Neuronal stem cell (in vitro differentiated cells): ENCODE measurements at places on chromosomes 7 and 10.

DNA sequence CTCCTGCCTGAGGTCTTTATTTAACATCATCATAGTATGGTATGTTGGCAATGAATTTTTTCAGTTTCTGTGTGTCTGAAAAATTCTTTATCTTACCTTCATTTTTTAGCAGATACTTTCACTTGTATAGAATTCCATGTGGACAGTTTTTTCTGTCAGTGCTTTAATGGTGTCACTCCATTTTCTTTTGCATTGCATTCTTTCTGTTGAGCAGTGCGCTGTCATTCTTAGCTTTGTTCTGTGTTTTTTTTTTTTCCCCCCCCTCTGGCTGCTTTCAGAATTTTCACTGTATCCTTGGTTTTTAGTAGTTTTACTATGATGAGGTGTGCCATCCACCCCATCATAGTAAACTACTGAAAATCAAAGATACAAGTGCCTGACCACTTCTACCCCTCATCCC, 120.7 kb downstream of the LRMDA start:
- DNase-seq, result no peak

DNA sequence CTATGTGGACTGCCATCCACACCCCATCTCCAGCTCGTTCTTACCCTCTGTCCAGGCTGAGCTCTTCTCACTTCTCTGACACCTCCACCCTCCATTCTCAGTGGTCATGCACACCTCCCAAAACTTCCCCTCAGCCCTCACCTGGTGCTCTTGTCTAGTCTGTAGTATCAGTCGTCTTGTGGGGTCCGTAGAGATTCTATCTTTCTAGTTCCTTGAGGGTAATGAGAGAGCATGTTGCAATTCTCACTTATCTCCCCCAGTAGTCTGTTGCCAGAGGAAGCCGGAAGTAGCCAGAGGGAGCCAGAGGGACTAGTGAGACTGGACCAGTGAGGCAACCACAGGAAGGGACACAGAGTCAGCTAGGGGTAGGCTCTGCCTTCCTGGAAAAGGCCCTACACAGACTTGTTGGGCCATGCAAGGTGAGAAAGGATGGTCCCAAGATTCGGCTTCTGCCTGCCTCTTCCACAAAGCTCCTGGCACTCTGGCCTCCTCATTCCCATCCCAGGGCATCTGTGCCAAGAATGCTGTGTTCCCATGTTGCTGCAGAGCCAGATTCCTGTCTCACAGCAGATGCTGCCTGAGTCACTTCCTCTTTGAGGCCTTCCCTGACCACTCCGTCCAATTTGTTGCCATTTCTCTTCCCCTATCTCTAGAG, 50.6 kb upstream of the DUSP5 start:
- no peak for DNase-seq

DNA sequence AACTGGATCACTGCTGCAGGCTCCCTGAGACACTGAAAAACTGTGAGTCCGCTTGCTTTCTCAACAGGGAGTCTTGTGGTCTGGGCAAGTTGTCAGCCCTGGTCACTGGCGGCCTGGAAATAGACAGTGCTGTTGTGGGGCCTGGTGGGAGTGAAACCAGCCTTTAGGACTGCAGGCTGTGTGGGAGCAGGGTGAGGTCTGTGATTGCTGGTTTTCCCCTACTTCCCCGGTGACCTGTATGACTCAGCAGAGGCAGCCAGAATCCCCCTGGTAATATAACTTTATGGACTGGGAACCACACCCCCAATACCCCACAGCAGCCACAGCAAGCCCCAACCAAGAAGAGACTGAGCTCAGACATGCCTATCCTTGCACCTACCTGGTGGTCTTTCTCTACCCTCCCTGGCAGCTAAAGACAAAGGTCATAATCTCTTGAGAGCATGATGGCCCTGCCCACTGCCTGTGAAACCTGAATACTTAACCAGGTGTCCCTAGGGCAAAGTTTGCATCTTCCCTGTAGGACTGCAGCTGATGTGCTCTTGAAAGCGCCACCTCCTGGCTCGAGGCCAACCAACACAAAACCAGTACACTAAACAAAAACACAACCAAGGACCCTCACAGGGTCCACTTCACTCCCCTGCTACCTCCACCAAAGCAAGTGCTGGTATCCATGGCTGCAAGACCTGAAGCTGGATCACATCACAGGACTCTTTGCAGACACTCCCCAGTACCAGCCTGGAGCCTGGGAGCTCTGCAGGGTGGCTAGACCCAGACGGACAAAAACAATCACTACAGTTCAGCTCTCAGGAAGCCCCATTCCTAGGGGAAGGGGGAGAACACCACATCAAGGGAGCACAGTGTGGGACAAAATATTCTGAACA, 7.2 kb upstream of the ADAM22 start:
- no peak for DNase-seq

DNA sequence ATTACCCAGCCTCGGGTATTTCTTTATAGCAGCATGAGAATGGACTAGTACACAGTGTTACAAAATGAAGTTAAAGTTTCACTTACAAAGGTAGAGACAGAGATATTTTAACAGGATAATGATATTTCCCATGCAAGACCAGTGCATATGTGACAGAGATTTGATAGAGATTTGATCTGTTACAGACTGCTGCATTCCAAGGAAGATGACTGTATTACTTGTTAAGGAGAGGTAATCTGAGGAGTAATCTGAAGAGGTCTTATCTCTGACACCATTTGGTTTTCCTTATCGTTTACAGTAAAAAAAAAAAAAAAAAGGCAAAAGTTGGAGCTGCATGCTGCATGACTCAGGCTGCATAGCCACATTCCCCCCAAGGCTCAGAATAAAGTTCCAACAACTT, 289.6 kb downstream of the POM121L12 start:
- no peak for DNase-seq

DNA sequence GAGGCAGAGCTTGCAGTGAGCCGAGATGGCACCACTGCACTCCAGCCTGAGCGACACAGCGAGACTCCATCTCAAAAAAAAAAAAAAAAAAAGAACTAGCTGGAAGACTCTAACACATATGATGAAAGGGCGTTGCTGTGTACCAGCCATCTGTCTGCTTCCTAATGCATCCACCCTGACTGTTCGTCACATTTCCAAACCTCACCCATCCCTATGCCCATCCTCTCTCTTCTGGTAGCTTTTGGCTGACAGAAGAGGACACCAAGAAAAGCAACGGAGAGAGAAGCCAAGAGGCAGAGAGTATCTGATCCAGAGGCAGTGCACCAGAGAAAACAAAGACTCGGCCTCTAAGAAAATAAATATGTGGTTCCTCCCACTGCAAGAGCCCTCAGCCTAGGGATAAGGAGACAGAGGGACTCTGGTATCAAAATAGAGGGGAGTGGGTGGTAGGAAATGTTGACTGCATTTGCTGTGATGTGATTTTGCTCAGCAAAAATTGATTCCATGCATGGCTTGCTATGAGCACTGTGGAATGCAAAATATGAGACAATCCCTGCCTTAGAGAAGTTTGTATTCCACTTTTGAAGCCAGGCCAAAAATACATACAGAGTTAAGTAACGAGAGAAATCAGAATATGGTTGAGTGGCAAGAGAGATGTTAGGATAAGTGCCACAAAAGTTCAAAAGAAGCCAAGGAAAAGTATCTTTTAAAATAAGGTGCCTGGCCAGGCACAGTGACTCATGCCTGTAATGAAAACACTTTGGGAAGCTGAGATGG, 100.8 kb upstream of the STK17A start:
- DNase-seq, result no peak

DNA sequence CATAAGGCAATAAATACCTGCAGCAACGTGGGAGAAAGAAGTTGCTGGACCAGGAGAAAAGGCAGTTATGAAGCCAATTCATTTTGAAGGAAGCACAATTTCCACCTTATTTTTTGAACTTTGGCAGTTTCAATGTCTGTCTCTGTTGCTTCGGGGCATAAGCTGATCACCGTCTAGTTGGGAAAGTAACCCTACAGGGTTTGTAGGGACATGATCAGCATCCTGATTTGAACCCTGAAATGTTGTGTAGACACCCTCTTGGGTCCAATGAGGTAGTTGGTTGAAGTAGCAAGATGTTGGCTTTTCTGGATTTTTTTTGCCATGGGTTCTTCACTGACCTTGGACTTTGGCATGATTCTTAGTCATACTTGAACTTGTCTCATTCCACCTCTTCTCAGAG, 13.0 kb downstream of the DUSP5 start:
- no peak for DNase-seq

- no peak for DNase-seq
Observed at GRCh38 chr7:8639668-8640067, 206.3 kb downstream of the NXPH1 start.

GRCh38 chr7:69763513-69763912, 165.2 kb downstream of the AUTS2 start:
- no peak for DNase-seq

GRCh38 chr7:155147624-155148023, 77.5 kb downstream of the HTR5A start:
- DNase-seq, result no peak

GRCh38 chr7:120436487-120437060, 163.6 kb downstream of the KCND2 start:
- DNase-seq, result no peak

GRCh38 chr7:49703881-49704280, 69.6 kb upstream of the VWC2 start:
- no peak for DNase-seq

- no peak for DNase-seq
Observed at GRCh38 chr10:130877126-130877525, 434.4 kb downstream of the TCERG1L start.

DNA sequence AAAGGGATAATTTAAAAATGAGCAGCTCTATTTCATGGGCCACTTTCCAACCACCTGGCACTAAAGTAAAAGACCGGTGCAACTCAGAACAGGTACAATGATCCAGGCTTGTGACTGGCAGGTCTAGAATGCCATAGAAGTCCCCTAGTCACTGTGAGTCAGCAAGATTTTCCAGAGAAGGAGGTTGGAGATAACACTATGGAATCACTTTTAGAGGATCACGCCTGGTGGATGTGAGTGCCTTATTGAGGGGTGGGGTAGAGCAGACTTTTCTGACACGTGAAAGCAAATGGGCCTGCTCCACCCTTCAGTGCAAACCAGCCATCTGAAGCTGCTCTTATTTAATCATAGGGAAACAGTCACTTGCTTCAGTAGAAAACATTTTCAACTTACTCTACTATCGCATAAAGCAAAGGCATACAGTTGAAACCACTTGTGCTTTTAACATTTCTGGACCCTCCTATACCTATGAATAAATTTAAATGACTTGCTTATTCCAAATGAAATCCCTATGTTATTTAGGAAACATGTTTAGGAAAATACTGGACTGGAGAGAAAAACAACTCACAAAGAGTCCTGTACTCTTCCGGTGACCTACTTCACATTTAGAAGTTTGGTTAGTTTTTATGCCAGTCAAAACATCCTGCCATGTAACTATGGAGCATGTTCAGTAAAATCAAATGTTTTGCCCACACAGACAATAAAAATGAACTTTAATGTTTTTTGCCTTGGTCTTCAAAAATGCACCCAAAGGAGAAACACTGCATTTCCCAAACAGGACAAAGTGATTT, 21.5 kb upstream of the AKR1C1 start:
- DNase-seq, result no peak

GRCh38 chr7:134362587-134363483, 46.1 kb upstream of the SLC35B4 start:
- DNase-seq, result no peak
